ENCODE measurements at places on chromosomes 3 and 15. TPM values are rescaled to one million over a fixed set of nuclear protein-coding genes. Genes with fewer than 3 reads are reported as not detected.
A peak's percentile ranks its signal among the peaks of the same experiment; 100 is the strongest.

DNA sequence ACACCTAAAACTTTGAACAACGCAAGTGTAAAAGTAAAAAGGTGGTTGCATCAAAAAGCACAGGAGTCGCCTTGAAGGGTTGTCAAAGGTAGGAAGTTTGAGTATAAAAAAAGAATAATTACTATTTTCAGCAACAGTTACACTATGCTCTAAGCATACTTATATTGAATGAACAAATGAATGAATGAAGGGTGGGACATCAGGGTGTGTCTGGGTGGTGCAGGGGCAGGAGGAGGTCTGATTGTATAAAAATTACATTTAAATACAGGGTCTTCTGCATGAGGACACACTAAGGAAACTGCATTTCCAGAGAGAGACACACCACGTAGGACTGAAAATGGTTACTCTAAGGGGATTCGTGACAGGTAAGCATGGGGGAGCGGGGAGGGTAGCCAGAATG, at the start of gene ARGFX:
ARGFX (plus strand) TSS at position 301 of the 400 bp plus-strand sequence. CDS start 2,765 bp downstream, outside the sequence.
- no peak for DNase-seq

The CYP1A2 gene
- total RNA-seq: not detected

DNA sequence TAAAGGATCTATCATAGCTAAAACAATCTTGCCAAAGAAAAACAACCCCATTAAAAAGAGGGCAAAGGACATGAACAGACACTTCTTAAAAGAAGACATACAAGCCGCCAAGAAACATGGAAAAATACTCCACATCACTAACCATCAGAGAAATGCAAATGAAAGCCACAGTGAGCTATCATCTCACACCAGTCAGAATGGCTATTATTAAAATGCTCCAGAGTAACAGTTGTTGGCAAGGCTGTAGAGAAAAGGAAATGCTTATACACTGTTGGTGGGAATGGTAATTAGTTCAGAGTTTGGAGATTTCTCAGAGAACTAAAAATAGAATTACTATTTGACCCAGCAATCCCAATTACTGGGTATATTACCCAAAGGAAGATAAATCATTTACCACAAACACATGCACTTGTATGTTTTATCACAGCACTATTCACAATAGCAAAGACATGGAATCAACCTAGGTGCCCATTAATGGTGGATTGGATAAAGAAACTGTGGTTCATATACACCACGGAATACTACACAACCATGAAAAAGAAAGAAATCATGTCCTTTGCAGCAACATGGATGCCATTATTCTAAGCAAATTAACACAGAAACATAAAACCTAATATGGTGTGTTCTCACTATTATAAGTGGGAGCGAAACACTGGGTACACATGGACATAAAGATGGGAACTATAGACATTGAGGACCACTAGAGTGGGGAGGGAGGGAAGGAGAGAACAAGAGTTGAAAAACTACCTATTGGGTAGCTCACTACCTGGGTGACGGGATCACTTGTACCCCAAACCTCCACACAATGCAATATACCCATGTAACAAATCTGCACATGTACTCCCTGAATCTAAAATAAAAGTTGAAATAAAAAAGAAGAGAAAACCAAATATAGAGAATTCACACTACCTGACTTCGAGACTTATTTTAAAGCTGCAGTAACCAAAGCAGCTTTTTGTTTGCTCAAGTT, 32.6 kb downstream of the ITGA11 start:
- no peak for DNase-seq

The KNL1 gene
- total RNA-seq: 11.7 TPM

The APBA2 gene
- total RNA-seq: 41.0 TPM

The RTP3 gene
- not detected for total RNA-seq

- no peak for DNase-seq
These were observed 27.4 kb downstream of the SPESP1 start for GRCh38 chr15:68957696-68958095.

GRCh38 chr15:89358435-89358754, 23.8 kb upstream of the POLG start:
- no peak for DNase-seq

- no peak for DNase-seq
These were observed 5.3 kb upstream of the ALPK3 start for GRCh38 chr15:84811828-84812227.

The MCF2L2 gene
- 0.71 TPM for total RNA-seq

GRCh38 chr15:41205315-41205714, 25.2 kb downstream of the EXD1 start:
- DNase-seq: no peak

DNA sequence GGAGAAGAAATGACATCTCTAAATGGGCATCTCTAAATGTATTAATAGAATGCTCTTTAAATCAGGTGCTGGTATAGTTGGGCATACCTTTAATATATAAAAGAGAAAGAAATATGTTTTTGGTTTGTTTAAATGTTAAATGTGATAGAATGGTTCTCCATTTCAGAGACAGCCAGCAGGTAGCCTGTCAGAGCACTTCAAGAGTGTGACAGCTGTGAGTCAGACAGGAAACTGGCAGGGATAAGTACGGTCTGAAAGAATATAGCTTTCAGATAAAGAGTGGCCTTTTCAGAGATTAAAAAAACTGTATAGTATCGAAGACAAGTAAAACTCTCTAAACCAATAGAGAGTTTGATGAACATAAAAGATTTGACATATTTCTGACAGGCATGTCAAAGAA, 654.1 kb downstream of the IGSF11 start:
- DNase-seq: no peak

- no peak for DNase-seq
These were observed 35.6 kb upstream of the AP4E1 start for GRCh38 chr15:50872832-50873426.

The IGSF11 gene
- total RNA-seq: 2.2 TPM

DNA sequence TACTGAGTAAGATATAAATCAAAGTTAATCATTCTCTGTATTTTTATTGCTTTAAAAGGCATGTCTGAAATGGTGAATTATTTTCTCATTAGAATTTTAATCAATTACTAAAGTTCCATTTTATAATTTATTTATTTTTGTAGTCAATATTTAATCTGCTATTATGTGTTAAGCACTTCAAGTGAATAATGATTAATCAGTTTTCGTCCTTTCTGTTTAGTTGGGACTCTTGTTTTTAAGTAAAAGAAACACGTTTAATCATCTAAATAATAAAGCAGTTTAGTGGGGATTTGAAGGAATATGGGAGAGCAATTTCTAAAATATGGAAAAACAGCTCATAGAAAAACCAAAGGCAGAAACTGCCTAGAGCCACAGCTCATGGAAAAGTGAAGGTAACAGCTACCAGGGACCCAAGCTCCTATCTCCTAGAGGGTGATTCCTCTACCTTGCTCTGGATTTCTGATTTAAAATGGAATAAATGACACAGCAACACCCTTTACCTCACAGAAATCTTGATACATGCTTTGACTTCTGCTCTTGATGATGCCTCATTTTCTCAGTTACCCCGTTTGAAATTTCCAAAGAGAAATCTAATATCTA, 28.0 kb upstream of the SUCNR1 start:
- DNase-seq: no peak

GRCh38 chr3:61315871-61316270, 64.6 kb upstream of the FHIT start:
- peak; percentile 38 for DNase-seq

Measured in progenitor cell of endocrine pancreas (in vitro differentiated cells).